ENCODE measurements at places on chromosomes 4 and X.

DNA sequence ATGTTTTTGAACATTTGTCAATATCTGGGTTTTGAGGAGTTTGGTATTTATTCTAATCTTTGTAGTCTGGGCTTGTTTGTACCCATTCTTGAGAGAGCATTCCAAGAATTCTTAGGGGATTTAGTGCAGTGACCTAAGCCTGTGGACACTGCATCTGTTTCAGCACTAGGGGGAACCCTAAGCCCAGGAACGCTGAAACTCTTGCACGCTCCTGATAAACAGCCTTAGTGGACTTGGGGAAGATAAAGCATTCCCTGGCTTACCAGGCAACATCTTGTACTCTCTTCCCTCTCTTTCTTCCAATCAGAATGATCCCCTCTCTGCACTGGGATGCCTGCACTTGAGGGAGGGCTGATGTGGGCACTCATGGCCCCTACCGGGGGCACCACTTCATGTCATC, 654.9 kb upstream of the HTR2C start:
- peak; percentile 48 for DNase-seq

- DNase-seq: no peak
Observed at GRCh38 chr4:82357640-82358039, 16.2 kb downstream of the HNRNPD start.

DNA sequence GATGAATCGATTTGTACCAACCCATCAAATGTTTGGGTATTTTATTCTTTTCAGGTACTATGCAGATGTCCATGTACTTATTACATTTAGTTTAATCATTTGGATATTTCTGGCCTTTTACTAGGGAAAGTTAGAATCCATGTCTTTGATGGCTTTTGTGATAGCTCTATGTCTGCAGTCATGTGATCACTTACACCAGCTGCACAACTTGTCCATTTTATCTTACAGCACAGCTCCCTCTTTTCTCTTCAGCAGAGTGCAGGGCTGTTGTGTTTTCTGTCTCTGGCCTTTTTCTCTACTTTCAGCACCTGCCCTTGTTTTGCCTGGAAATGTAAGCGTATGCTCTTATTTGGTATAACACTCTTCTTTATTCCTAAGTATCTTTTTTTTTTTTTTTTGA, 30.6 kb downstream of the WWC2 start:
- no peak for DNase-seq

DNA sequence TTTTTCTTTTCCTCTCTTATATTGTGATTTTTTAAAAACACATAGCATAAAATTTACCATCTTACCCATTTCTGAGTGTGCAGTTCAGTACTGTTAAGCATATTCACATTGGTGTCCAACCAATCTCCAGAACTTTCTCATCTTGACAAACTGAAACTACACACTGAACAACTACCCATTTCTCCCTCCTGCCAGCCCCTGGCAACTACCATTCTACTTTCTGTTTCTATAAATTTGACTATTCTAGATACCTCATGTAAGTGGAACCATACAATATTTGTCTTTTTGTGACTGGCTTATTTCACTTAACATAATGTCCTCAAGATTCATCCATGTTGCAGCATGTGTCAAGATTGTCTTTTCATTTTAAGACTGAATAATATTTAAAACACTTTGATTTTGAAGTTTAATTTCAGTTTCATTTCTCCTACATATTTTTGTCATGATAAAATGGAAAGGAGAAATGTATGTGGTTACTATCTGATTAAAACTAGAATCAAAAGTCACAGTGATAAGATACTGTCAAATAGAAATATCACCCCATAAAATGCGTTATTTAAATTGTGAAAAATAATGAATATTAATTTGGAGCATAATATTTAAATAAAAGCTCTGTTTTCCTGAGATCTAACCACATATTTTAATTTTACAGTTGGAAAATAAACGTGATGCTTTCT, 122.8 kb downstream of the DIPK2B start:
- no peak for DNase-seq

DNA sequence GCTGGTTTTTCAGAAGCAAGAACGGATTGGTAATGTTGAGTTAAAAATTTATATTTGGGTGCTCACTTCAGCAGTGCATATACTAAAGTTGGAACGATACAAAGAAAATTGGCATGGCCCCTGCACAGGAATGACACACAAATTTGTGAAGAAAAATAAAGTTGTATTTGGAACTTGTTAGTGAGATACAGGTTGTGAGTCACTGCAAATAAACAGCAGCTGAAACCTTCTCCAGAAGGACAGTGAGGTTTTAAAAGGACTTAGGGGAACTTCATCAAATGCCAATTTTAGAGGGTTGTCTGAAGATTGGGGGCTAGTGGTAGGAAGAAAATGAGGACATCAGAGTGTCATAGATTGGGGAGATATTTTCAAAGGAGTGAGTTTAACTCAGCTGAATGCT, 79.7 kb upstream of the ELOVL6 start:
- DNase-seq: no peak

- no peak for DNase-seq
Observed at GRCh38 chr4:35038079-35038805, 1206.1 kb downstream of the ARAP2 start.

DNA sequence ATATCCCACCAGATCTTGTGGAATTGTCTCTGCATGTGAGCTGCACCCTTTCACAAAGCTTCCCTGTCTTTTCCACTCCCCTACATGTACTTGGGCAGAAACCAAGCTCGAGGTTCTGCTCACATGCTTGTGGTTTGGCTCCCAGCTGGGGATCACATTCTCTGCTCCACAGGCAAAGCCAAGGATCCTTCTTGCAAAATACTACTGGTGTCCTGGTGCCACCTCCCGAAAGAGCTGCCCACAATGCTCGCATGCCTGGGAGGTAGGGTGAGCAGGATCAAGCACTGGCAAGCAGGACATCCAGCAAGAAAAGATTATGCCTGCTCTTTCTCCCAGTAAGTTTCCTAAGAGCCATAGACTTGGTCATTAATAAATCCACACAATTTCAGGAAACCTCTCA, 45.1 kb upstream of the PPARGC1A start:
- peak; percentile 50 for DNase-seq

GRCh38 chrX:150450519-150451177, 87.5 kb downstream of the MAMLD1 start:
- DNase-seq: no peak

DNA sequence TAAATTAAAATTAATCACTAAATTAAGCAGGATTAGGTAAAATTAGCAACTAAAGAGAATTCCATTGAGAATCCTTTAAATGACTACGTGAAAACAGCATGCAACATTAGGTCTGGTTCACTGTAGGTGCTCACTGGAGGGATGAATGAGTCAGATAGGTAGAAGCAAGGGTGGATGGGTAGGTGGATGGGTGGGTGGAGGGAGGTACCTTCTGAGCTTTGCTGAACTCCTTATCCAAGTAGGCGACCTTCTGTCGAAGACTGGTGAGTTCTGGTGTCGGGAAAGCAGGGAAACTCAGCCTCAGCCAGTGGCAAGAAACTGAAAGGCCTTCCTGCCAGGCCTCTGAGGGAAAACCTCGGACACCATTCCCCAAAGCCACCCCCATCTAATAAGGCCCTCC, 3.0 kb downstream of the GRIPAP1 start:
- no peak for DNase-seq

DNA sequence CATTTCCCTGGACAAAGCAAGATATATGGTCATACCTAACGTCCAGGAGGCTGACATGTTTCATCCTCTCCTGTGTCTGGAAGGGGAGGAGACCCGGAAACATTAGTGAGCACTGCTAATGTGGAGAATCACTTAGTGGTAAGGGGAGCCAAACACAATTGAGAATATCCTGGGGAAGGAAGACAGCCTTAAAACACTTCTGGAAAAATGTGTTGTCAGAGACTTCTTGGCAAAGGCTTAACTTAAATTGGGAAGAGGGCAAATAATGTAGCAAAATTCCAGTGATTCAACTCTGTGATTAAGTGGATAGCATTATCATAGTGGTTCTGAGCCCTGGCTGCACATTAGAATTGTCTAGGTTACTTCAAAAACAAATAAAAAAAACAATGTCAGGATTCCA, 39.5 kb downstream of the SPARCL1 start:
- DNase-seq: no peak

GRCh38 chrX:63686878-63687714, 97.9 kb downstream of the ARHGEF9 start:
- DNase-seq: peak; percentile 42

- no peak for DNase-seq
Observed at GRCh38 chr4:106058921-106059320, 163.7 kb downstream of the NPNT start.

GRCh38 chr4:37793562-37793961, 32.9 kb upstream of the PGM2 start:
- DNase-seq: no peak

DNA sequence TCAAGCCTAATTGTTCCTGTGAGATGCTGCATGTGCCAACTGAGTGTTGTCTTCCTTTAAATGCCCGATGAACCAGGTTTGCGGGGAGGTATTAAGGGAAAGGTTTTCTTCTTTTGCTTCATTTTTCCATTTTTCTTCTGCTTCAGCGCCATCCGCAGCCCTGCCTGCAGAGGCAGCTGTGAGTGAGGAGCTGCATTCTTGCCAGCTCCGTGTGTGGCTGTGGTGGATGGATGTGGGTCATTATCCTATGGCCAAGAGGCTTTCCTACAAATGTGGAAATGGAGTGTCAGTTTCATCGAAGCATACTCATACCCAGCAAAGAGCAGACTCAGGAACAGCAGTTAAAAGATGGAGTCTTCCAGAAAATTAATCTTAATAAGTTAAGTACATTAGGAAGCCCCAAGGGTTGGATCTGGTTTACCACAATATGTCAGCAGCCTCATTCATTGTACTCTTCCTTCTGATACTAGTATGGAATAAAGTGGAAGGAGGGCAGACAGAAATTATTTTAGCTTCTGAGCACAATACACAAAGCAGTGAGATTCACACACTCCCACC, 37.6 kb downstream of the TNIP3 start:
- DNase-seq: no peak

DNA sequence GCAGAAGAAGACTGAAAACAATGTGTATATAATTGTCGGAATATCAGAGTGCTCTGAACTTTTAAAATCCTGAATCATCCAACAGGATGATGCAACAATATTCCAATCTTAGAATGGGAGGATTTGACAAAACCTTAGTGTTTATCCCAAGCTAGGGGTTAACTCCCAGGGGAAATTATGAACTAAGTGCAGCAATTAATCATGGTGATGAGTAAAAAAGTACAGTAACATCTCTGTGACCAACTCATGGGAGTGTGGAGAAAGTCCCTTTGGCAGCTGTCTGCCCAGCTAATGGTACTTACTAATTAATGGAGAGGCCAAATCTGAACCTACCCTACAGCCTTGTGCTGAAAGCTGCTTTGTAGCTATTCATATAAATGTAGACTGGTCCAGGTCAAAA, 257.6 kb upstream of the DDX53 start:
- DNase-seq: no peak

DNA sequence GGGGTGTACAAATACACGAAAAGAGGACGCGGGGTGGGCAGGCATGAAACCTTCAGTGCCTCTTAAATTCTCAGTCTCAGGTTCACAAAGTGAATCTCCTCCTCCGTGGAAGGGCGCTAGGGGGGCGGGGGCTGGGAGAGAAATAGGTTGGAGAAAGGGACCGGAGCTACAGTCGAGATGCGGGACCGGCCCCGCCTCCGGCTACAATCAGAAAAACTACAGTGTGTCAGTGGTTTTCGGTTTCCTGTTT, 3.4 kb downstream of the MAML3 start:
- DNase-seq: no peak

DNA sequence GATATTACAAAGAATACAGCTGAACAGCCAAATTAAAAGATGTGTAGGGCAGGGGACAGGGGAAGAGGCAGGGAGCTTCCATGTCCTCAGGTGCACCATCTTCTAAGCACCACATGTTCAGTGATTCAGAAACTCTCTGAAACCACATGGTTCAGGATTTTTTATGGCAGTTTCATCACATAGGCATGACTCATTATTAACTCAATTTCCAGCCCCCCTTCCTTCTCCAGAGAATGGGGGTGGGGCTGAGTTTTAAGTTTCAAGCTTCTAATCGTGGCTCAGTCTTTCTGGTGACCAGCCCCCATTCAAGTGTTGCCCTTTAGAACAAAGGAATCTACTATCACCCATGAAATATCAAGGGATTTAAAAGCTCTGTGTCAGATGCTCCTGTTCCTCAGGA, 317.8 kb upstream of the GALNT7 start:
- no peak for DNase-seq

GRCh38 chrX:15566244-15566643, 34.5 kb downstream of the ACE2 start:
- DNase-seq: no peak

DNA sequence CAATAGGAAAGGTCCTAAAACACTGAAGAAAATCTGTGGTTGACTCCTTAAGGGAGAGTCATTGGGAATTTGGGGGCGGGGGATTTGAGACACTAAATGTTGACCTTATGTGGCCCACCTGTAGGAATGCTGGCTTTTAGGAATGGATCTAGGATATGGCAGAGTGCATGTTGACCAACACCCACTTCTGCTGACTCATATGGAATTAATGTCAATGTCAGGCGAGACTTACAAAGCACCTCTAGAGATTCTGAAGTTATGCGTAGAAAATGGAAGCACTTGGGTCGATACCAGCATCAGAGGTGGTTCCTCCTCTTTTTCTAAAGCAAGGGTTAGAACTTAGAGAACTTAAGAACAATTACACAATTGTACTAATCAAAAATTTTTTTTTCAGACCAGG, 100.6 kb upstream of the CBR4 start:
- DNase-seq: no peak

DNA sequence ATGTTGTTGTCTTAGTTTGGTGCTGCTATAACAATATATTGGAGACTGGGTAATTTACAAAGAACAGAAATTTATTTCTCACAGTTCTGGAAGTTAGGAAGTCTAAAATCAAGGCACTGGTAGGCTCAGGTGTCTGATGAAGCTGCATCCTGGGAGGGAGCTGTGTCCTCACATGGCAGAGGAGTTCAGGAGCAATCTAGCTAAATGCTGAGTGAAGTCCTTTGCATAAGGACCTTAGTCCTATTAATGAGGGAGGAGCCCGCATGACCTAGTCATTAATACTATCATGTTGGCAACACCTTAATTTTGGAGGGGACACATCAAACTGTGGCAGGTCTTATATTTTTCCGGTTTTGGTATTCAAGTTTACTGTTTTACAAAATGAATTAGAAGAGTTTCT, 36.0 kb upstream of the NSUN7 start:
- no peak for DNase-seq

- DNase-seq: no peak
Observed at GRCh38 chr4:7959078-7959477, 19.4 kb upstream of the AFAP1 start.

DNA sequence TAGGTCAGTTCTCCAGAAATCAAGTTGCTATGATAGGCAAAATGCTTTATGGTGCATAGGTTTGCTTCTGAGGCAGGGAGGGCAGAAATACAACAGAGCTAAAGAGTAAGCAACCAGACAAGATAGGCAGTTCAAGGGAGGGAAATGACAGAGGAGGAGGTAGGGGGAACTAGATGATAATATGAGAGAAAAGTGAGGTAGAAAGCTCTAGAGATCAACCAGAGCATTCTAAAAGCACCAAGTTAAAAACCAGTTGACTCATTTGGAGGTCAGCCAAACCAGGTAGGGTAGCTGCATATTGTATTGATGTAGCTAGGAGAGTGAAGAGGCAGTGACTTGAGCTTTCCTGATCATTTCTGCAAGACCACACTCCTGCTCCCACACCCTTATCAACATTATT, 49.0 kb upstream of the SLC16A2 start:
- no peak for DNase-seq

- DNase-seq: no peak
Observed at GRCh38 chr4:141771889-141772830, 135.8 kb downstream of the IL15 start.

GRCh38 chr4:159049780-159050375, 53.0 kb upstream of the RAPGEF2 start:
- DNase-seq: no peak

- no peak for DNase-seq
Observed at GRCh38 chr4:142743121-142743825, 102.8 kb downstream of the INPP4B start.
